Activated CD4-positive, CD25-positive, alpha-beta regulatory T cell (primary cell): ENCODE measurements at places on chromosomes 6 and 20.

- DNase-seq = no peak
These were observed 5.7 kb downstream of the KCNK5 start for GRCh38 chr6:39223555-39223954.

- DNase-seq = no peak
These were observed 102.1 kb upstream of the PHACTR1 start for GRCh38 chr6:12614456-12614855.

DNA sequence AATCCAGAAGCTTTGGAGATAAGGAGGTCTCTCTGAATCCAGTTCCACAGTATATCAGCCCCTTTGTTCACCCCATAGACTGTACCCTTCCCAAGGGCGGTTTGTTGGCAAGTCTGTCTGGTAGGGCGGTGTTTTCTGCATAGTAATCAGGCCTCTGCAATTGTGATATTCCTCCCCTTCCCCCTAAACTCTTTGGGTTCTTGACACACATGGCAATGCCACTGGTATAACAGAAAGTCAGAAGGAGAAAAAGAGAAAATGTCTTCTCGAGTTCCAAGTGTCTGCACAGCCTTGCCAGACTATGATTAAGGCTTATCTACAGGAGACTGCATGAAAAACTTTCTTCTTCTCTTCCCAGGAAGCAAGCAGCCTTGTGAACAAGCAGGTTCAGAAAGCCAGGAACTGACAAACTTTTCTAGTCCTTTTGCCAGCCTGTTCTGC lies 45.6 kb downstream of the FOXO3 start:
- no peak for DNase-seq

- DNase-seq = no peak
These were observed 373.5 kb downstream of the TBC1D32 start for GRCh38 chr6:120960761-120961160.

- DNase-seq = no peak
These were observed 137.5 kb downstream of the GMPR start for GRCh38 chr6:16375843-16376242.

- DNase-seq = no peak
These were observed 371.0 kb downstream of the TAF4 start for GRCh38 chr20:61694682-61695081.

- no peak for DNase-seq
These were observed 22.8 kb downstream of the BMP7 start for GRCh38 chr20:57243480-57244220.

DNA sequence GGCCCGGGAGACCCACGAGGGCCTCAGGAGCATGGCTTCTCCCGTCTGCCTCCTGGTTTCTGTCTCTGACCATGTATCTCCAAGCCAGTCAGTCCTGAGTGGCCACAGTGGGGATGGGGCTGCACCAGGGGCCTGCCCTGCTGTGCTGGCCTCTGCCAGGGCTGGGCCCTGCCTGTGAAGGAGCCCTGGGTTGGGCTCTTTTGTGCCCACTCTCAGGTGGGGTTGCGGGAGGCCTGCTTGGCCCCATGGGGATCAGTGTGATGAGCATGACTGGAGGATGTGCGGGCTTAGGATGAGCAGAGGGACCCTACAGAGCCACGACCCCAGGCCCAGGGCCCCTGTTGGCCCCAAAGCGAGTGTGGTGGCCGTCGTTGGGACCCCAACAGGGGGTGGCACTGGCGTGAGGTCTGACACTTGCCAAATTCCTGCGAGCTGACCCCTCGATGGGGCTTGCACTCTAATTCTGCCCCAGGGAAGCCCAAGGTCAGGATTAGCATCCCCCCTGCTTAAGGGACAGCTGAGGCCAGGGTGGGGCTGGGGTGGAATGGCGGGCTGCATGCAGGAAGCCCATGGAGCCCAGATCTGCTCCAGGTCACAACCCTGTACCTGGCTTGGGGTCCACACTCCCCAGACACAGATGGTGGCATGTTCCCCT lies 90.0 kb upstream of the BHLHE23 start:
- no peak for DNase-seq

DNA sequence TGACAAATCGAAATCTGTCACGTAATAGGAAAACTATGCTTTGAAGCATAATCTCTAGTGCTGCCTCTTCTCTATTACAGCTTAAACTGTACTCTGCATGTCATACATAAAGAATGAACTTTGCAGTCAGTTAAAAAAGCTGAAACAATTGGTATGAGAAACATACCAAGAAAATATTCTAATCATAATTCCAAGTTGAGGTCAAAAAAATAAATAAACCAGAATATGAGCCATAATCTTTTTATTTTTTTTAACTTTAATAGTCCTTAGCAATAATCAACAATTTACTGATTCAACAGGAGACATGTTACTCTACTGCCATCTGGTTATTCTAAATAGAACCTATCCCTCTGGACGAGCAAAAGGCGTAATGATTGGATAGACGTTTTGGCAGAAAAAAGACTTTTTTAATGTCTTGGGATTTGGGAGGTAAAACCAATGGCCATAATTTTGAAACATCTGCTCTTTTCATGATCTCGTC lies 224.4 kb upstream of the FLRT3 start:
- no peak for DNase-seq

DNA sequence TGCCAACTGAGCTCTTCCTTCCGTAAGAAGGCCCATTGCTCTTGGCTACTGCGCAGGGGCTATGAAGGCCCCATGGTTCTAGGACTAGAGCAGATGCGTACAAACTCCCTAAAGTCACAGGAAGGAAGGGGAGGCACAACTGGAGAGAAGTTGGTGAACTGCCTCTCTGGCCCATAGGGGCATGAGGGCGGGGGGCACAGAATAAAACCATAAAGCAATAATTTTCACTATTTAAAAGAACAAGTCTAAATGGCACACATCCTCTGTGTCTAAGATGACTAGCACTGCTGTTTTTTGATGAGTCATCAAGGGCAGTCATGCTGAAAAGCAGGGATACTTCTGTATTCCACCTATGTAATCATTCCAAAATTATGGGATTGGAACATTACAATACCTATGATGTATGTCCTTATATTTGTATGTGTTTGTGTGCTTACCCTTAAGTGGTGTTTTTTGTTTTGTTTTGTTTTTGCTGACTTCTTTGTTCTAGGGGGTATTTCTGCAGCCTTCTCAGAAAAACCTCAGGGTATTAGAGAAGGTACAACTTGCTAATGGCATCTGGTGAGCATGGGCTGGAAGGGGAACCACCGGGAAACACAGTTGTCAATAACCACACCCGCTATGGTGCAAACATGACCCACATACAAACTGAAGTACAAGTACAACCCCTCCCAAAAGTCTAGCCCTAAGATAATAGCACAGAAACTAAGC lies 36.9 kb downstream of the B4GALT5 start:
- DNase-seq = no peak

- no peak for DNase-seq
These were observed 88.2 kb downstream of the ZFP64 start for GRCh38 chr20:52103335-52103912.

DNA sequence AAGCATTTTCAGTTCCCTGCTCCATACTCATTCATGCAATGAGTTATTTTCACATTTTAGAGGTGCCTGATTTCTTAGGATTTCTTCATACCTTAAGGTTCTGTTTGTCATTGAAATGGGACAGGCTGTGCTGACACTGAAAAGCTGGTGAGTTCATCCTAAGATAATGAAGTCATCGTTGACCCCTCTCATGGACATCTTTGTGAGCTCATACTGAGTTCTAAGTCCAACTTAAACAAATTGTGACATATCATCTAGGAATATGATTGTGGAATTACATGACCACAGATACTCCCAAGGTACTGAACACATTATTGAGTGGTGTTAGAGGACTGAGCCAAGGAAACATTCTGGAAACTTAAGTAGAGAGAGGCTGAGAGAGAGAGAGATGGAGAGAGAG lies 224.8 kb upstream of the JAG1 start:
- DNase-seq = no peak

- no peak for DNase-seq
These were observed 820 bp upstream of the TREML2 start for GRCh38 chr6:41201764-41202173.

DNA sequence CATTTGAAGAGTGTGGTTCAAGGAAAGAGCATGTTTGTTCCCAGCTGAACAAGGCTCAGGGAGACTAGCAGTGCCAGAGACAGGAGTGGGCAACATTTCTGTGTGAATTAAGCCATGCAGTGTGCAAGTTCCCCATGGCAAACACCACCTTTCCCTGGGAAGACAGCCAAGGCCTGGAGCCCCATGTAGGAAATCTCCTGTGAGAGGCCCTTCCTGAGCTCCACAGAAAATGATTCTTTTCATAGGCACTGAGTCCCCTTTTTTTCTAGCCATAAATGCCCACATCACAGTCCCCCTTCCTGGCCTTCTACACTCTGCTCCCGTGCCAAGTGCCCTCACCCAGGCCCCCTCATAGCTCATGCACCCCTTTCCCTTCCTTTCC lies 11.8 kb upstream of the TRAM2 start:
- no peak for DNase-seq

GRCh38 chr20:8152183-8152582 lies 20.1 kb downstream of the PLCB1 start:
- DNase-seq = no peak

DNA sequence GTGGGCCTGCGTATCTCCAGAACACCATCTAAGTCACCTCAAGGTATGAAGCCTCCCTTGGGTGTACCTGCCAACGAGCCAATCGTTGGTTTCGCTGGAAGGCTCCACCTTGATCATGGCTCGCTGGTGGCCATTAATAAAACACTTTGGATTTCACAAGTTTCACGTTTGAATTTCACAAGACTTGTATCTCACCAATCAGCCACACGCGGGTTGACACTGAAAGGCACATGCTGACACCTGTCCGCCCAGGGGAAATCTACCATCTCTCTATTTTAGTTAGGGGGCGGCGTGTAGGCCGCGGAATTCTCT lies 586 bp upstream of the HMGA1 start:
- DNase-seq = peak; percentile 45

- no peak for DNase-seq
These were observed 24.2 kb downstream of the FKBP1A start for GRCh38 chr20:1368448-1369199.

- DNase-seq = no peak
These were observed 29.3 kb downstream of the DOP1A start for GRCh38 chr6:83096791-83097190.

- DNase-seq = no peak
These were observed 413.7 kb downstream of the RFPL4B start for GRCh38 chr6:112760831-112761230.
